ENCODE measurements at places on chromosomes 4 and X.

DNA sequence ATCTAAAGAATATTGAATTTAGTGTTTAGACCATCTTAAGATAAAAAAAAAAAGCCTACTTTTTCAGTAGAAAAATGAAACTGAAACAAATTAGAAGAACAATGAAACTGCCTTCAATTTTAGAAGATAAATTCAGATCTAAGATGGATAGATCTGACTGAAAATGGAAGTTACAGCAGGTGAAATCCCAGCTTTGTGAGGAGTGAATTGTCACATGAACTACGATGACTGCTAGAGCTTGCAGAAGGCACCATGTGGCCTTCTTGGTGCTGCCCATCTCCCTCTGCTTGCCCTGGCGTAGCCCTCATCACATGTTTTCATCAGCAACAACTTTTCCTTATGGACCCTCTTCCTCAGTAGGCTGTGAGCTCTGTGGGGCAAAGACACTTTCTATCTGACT is 51.4 kb upstream of the EMCN start:
- DNase-seq, result no peak

- no peak for DNase-seq
These were observed 1.0 kb upstream of the DDX60 start for GRCh38 chr4:168319486-168320019.

DNA sequence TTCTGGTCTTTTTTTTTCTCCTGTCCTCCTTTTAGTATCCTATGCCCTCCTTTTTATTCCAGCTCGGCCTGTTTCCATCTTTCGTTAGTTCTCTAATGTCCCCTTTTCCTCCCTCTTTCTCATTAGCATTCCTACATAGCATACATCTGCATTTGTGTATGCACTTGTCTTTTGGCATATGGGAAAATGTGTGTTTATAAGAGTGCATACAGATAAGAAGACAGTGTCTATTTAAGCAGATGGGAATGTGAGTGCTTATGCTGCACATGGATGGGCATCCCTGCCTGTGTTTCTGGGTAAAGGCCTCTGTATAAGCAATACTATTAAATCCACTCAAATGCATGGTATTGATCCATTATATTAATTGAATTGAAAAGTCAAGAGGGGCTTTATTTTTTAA is 7.5 kb upstream of the GABRA2 start:
- DNase-seq, result no peak

DNA sequence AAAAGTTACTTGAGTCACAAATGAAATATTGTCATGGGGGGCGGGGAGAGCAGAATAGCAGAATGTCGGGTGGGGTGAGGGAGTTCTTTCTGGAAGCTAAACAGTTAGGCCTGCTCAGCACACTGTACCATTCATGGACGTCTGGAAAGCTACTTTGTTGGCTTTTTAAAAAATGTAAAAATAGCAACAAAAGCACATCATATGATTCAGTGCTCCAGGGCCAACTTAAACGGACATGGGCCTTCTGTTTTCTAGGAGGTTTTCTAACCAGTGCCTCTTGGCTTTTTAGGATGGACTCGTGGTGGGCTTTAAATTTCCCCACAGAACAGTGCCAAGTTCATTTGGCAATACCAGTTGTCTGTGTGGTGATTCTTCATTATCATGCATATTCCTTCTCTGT is 57.4 kb upstream of the CLCN4 start:
- no peak for DNase-seq

GRCh38 chr4:142824368-142824767 is 21.7 kb downstream of the INPP4B start:
- DNase-seq, result no peak

- no peak for DNase-seq
These were observed 65.7 kb upstream of the MID1 start for GRCh38 chrX:10685923-10686595.

- DNase-seq, result no peak
These were observed 13.8 kb downstream of the ARAP2 start for GRCh38 chr4:36230534-36230933.

- no peak for DNase-seq
These were observed 44.7 kb downstream of the TMEM150C start for GRCh38 chr4:82517043-82517442.

DNA sequence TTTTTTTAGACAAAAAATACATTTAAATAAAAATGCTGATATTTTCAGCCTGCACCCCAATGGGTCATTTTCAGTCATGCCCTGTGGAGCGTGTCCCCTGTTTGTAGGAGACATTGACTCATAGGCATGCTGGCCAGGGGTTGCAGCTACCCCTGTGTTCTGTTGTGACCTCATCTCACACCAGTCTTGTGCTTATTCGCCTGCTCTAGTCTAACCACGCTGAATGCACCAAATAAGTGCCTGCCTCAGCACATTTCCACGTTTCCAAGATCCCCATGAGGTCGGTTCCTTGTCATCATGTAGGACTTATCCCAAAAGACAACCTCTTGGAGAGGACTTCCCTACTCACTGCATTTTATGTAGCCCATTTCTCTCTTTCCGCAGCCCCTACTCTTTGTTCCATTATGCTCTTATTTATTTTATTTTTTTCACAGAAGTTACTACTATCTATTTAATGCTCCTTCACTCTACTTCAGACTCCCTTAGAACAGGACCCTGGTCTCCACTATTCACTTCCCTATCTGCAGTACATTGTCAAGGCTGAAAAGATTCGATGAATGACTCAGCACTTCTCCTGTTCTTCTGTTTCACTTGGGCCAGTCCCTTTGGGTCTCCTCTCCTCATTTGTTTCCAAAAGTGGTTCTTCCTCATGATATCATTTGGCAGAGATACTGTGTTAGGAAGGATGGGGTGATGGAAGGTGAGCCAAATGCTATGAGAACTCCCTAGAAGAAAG is 109.7 kb downstream of the MSL3 start:
- no peak for DNase-seq

DNA sequence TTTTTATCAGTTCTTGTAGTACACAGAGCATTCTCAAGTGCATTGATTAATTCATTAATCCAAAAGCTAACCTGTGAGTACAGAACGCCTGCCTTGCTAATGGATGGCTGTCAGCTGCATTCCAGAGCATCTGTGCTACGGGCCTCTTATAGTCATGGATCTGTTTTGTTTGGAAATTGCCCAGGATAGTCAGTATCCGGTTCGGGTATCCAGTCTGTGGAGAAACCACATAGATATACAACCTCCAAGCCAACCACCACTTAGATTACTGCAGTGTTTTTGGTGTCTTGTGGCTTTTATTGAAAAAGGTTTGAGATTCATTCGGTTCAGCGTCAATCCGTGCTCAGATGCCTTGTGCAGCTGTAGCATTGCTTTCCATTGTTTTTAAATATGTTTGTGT is 4.0 kb downstream of the LAP3 start:
- no peak for DNase-seq

- DNase-seq, result no peak
These were observed 19.6 kb downstream of the WDR1 start for GRCh38 chr4:10096978-10097335.

All from breast epithelium (tissue), 4 donors.